ENCODE measurements at places on chromosomes 16 and 17. TPM values are rescaled to one million over a fixed set of nuclear protein-coding genes. Genes with fewer than 3 reads are reported as not detected.

DNA sequence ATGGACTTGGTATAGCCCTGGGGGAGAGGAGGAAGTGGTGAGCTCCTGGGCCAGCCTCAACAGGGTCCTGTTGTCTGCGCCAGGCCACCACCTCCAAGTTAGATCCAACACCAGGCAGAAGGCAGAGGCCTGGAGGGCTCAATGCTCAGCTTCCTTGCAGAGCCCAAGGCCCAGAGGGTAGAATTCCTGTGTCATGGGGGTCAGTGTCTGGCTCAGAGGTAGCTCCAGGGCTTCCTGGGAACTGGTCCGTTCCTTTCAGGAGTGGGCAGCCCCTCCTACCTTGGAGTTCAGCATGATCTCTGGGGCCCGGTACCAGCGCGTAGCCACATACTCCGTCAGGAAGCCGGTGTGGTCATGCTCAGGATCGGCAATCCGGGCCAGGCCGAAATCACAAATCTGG lies 4.4 kb upstream of the GDPD3 start:
- no peak for DNase-seq

Gene CLEC18A
- 0.10 TPM for total RNA-seq

- no peak for DNase-seq
Observed at GRCh38 chr17:39751637-39752036, 13.9 kb downstream of the GRB7 start.

DNA sequence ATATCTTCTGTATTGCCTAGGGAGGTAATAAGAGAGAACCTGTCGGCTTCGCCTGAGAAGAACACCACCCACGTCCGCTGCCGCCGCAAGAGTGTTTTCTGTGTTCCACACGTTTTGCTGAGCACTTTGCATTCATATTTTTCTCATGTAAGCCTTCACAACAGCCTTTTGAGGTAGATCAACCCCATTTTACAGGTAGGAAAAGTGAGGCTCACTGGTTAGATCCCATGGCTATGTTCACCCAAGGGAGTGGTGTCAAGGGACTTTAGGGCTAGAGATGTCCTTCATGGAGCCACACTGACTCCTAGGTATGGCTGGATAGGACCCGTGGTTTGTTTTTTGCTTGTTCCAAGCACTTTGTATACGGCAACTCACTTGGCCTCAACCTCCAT lies 87.0 kb upstream of the LGALS9 start:
- DNase-seq, result no peak

DNA sequence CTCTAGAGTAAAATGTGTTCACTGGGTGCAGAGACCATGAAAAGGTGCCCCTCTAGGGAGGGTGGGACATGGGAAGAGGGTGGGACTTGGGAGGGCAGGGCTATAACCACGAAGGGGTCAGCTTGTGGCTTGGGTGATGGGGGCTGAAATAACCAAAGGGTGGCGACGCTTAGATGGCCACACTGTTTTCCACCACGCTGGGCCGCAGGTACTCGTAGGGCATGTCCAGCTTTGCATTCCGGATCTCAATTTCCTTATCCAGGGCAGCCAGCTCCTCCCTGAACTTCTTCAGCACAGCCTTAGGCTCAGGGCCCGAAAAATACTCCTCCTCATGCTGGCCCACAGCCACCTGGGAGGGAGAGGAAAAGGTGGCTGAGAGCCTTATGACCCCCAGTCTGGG lies 10.0 kb downstream of the ALOX15 start:
- no peak for DNase-seq

DNA sequence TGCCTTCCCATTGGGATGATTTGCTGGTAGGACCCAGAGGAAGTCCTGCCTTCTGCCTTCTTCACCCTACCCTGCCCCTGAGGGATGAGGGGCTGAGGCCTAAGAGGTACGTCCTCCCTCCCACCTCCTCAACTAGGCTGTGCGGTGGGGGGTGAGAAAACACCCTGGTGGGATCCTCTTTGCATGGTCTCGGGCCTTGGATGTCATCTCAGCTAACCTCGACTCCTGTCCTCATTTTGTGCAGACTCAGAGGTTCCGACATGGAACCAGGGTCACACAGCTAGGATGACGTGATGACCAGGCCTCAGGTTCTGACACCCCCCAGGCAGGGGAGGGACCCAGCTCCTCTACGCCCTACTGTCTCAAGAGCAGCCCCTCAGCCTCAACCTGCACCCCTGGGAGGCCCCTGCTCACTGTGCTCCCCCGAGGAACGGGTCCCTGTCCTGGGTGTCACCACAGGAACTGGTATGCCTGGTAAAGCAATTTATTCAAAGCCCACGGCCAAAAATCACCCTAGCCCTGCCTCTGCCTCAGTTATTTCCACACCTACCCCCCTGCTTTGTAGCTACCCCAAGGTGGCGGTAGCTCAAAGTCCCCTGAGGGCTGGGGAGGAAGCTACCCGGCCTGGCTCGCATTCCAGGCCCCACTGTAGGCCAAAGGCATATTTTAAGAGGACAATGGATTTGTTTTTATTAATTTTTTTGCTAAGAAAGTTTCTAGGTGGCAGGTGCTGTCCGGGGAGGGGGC lies 17.5 kb downstream of the UNC13D start:
- no peak for DNase-seq

Data from RPMI7951 (cell line).